ENCODE measurements at places on chromosomes 6 and 20. TPM values are rescaled to one million over a fixed set of nuclear protein-coding genes. Genes with fewer than 3 reads are reported as not detected.

The SLC17A9 gene
- 13.1 TPM for total RNA-seq

The OPRL1 gene
- total RNA-seq: 0.54 TPM

The SAMD5 gene
- total RNA-seq: 1.00 TPM

The MOG gene
- not detected for total RNA-seq

The LIN28B gene
- not detected for total RNA-seq

The RAET1L gene
- not detected for total RNA-seq

The SEMG1 gene
- total RNA-seq: not detected

The HLA-DQB2 gene
- not detected for total RNA-seq

The PRDM1 gene
- 3.2 TPM for total RNA-seq

The PGBD1 gene
- 8.0 TPM for total RNA-seq

The TRIM15 gene
- not detected for total RNA-seq

The SLC35F1 gene
- not detected for total RNA-seq

The WFDC12 gene
- total RNA-seq: not detected

The C6orf58 gene
- not detected for total RNA-seq

The LTV1 gene
- 21.5 TPM for total RNA-seq
